ENCODE measurements at places on chromosomes 6 and 20.

GRCh38 chr6:47733879-47734558 is 35.6 kb downstream of the ADGRF4 start:
- DNase-seq: no peak

DNA sequence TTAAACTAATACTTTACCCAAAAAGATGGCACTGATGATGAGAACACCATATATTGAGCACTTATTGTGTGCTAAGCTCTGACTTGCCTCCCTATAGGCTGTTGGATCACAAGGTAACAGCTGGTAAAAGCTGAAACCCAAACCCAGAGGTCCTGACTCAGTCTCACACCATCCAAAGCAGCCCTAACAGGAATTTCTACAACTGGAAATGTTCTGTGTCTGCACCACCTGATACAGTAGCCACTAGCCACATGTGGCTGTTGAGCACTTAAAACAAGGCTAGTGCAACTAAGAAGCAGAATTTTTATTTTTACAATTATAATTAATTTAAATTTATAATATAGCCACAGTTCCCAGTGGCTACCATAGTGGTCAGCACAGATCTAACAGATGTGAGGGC is 15.6 kb upstream of the MATN4 start:
- DNase-seq: no peak

DNA sequence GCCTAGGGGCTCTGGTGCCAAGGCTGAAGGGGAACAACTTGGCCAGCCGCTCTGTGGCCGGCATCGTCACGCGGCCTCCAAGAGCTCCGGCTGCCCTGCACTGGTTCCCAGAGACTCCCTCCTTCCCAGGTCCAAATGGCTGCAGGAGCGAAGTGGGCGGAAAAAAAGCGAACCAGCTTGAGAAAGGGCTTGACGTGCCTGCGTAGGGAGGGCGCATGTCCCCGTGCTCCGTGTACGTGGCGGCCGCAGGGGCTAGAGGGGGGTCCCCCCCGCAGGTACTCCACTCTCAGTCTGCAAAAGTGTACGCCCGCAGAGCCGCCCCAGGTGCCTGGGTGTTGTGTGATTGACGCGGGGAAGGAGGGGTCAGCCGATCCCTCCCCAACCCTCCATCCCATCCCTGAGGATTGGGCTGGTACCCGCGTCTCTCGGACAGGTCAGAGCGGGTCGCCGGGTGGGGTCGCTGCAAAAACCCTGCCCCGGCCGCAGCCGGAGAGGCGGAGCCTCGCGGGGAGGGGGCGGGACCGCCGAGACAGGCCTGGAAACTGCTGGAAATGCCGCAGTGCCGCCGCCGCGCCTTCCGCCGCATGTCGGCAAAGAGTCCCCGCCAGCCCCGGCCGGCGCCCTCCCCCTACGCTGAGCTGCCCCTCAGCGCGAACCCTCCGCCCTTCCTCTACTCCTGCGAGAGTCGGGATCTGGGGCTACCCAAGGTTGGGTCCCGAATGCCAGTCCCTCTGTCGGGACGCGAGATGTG is 814 bp upstream of the HSP90AB1 start:
- peak; percentile 84 for DNase-seq

GRCh38 chr6:11681770-11682169 is 96.8 kb downstream of the ADTRP start:
- DNase-seq: no peak

- no peak for DNase-seq
These were observed 40.6 kb downstream of the DTNBP1 start for GRCh38 chr6:15622045-15622740.

DNA sequence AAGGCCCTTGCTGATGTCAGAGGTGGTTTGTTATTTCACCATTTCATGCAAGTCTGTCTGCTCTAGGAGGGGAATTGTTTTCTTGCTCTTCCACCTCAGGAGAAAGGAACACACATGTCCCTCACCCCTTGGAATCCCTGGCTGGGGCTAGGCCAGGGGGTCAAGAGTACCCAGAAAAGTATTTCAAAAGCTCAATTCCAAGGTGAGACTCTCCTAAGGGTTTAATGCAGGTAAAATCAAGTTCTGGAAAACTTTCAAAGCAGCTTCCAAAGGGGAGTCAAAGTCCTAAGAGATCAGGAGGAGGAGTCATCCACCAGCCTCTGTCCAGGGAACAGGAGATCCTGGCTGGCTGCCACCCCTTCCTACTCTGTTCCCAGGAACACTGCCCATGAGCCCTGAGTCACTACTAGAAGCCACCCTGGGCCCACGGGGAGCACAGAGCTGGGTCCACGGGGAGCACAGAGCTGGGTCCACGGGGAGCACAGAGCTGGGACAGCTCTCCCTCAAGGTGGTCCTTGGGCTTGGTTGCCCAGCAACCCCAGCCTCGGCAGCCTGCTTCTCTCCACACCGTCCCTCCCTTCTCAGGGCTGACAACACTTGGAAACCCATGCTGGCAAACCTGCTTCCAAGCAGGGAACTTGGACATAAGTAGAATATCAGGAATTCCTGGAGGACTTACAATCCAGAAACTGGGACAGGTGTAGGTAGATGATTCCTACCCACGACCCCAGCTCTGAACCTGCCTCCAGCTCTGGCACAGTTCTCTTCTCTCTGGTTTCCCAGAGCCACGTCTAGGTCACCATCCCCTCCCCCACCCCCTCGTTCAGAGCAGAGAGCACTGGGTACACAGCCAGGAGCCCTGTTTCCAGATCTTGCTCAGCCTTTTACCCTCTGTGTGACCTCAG is 35.3 kb upstream of the CDKN1A start:
- DNase-seq: no peak

GRCh38 chr6:48426636-48427035 is 315.6 kb upstream of the PTCHD4 start:
- DNase-seq: no peak

DNA sequence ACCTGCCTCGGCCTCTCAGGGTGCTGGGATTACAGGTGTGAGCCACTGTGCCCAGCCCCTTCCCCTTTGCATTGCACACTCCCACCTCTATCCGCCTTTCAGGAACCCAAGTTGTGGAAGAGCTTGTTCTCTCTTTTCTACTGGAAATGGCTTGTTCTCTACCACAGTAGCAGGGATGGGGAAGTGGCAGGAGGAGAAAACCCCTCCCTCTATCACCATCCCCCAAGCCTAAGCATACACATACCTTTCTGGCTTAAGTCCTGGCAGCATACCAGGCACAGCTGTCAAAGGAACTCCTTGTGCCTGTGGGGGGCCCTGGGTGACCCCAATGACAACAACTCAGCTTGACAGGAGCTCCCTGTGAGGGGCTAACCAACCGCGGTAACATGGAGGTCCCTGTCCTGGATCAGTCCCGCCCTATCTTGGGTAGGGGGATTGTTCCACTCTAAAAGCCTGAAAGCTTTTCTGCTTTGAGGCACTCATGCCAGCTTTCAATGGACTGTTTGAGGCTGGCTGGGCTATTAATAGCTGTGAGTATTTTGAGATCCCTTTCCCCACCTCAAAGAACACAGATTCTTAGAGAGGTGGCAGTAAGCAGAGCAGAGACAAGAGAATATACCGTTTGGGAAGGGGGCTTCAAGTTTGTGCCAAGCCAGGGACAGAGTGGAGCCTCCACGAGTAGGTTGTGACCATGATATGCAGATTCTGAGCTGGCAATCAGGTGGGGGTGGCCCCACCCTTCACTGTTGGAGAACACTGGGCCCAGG is 2.3 kb downstream of the KLHDC3 start:
- DNase-seq: no peak

DNA sequence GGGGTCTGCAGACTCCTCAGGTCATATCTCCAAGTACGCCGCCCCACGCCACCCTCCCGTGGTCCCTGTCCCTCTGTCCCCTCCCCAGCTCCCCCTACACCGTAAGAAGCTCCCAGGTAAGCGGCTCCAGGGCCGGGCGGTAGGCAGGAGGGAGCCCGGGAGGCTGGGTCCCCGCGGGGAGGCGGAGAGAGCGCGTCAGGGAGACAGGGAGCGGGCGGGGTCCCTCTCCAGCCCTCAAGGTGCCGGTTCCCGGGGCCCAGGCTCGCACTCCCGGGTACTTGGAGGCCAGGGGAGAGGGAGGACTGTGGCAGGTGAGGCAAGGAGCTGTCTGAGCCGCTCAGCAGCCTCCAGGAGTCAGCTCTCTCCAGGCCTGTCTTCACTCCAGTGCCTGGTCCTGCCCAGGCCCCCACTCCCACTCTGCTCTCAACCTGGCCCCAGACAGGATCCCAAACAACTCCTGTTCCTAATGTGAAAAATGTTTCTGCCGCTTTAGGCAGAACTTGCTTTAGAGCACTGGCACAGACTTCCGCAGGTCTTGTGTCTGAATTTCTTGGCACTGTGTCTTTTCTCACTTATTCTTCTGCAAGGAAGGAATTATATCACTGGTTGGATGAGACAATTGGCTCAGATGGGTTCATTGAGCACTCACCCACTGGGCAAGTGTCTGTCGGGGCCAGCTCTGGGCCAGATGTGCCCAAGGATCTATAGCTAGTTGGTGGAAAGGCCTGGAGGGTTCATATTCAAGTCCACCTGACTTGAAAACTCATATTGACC is 36.6 kb downstream of the HLA-G start:
- no peak for DNase-seq
